Spleen (tissue), 13 donors: ENCODE measurements at places on chromosomes 4 and X. TPM values are rescaled to one million over a fixed set of nuclear protein-coding genes. Genes with fewer than 3 reads are reported as not detected.

BTC gene
- polyA plus RNA-seq = 0.11 TPM

TKTL1 gene
- polyA plus RNA-seq = 0.24 TPM

TMSB15C gene
- 1.3 TPM for polyA plus RNA-seq

PRDM8 gene
- 1.9 TPM for polyA plus RNA-seq

PCDH7 gene
- 1.0 TPM for polyA plus RNA-seq

MAGEB10 gene
- polyA plus RNA-seq = not detected

ADGRG2 gene
- 2.3 TPM for polyA plus RNA-seq

DMRTC1 gene
- polyA plus RNA-seq = 0.13 TPM

UCP1 gene
- polyA plus RNA-seq = not detected

SHISA3 gene
- 1.2 TPM for polyA plus RNA-seq
